CMK (cell line): ENCODE measurements at places on chromosomes 12 and 14.

DNA sequence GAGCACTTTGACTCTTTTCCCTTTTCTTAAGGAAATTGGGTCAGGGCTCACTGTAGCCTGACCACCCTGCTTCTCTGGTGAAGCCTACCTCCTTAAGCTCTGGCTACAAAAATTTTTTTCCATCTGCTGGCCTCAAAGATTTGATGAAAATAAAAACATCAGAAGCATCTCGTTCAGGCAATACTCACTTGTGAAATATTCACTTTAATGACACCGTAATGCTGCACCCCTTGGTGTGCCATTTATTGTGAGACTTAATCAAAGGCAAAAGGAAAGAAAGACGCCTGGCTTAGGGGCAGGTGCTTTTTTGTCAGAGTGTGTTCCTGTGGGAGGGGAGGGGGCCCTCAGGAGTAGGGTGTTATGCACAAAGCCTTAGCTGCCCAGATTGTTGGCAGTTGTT is 155.0 kb upstream of the TMPO start:
- no peak for DNase-seq

GRCh38 chr14:104808456-104808855 is 7.6 kb downstream of the ZBTB42 start:
- no peak for DNase-seq

- no peak for DNase-seq
These were observed 25.4 kb downstream of the PRKCH start for GRCh38 chr14:61346793-61347192.

DNA sequence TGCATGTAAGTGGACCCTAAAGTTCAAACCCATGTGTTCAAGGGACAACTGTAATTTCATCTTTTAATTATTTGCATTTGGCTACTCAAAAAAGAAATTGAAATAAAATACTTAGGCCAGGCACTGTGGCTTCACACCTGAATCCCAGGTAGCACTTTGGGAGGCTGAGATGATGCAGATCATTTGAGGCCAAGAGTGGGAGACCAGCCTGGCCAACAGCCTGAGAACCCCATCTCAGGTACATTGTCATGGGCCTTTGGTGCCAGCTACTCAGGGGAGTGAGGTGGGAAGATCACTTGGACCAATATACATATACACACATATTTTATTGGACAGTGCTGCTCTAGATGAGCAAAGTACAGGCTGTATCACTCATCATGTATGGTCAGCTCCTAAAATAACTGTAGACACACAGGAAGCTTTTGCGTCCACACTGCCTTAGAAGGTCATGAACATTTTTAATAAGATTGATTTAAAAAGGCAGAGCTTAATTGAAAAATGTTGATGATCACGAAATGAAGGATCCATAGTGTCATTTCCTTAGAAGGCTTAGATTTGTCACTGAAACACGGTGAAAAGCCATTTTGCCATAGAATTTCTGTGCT is 2.5 kb upstream of the ZCCHC8 start:
- DNase-seq, result no peak

GRCh38 chr12:94831081-94831751 is 172.3 kb downstream of the NDUFA12 start:
- DNase-seq, result no peak

DNA sequence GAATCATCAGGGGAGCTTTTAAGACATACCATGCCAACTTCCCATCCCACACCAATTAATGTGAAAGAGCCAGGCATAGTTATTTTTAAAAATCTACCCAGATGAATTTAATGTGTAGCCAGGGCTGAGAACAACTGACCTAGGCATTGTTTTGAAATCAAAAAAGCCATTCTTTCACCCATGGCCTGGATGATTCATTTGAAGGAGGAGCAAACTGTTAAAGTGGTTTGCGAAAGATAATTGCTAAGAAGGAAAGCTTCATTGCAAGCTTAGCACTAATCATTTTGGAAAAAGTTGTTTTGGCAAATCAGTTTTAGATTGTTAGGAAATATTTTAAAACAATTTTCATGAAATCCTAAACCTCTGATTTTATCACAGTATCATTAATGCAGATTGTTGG is 2.1 kb upstream of the GTSF1 start:
- no peak for DNase-seq

GRCh38 chr14:21537090-21537424 is 10.9 kb upstream of the SALL2 start:
- DNase-seq, result no peak

GRCh38 chr14:61177279-61178225 is 103.6 kb downstream of the TMEM30B start:
- DNase-seq, result no peak

DNA sequence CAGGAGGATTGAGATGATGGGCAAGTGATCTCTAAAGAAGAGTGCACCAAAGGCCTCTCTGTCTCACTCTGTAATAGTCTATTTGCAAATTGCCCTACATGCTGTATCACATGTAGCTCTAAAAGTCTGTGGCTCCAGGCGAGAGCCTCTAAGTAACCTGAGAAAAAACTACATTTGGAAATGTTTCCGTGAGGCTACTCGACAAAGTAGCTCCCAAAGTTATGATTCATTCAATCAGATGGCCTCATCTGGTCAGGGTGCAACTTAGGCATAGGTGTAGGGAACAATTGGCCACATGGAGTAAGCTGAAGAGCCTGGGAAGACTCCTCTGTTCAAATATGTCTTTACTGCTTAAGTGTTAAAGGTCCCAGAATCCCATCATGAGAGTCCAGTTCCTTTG is 155.4 kb upstream of the PLEKHG7 start:
- DNase-seq, result no peak

GRCh38 chr12:124359671-124360581 is 65.0 kb downstream of the RFLNA start:
- DNase-seq, result no peak

GRCh38 chr12:78470354-78471195 is 394.0 kb upstream of the SYT1 start:
- DNase-seq, result no peak

DNA sequence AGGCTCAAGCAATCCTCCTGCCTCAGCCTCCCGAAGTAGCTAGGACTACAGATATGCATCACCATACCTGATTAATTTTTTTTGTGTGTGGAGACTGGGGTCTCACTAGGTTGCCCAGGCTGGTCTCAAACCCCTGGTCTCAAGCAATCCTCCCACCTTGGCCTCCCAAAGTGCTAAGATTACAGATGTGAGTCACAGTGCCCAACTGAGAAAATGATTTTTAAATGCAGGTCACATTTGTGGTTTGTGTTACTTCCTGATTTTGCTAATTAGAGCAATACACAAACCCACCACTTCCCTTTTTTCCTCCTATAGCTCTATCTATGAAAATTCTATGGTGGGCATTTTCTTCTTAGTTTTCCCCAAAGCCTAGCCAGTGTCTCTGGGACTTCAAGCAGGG is 45.5 kb upstream of the TMEM263 start:
- no peak for DNase-seq

- DNase-seq, result no peak
These were observed 651.3 kb downstream of the MED13L start for GRCh38 chr12:115626210-115626609.

- DNase-seq, result no peak
These were observed 94.3 kb downstream of the C12orf42 start for GRCh38 chr12:103401421-103401820.

DNA sequence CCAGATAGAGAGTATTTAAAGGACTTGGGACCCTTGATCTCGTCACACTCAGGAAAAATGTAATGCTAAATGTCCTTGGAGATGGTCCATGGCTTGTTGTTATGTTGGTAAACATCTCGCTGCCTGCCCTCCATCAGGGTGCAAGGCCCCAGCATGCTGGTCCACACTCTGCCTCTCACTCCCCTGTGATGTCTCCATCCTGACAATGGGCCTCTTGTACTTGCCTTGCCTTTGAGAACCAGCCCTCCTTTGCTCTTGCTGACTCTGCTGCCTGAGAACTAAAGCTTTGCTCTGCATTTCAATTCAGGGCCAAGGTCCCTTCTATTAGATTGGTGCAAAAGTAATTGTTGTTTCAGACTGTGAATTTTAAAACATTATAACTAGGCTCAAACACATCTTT is 131.0 kb upstream of the LMNTD1 start:
- no peak for DNase-seq

- no peak for DNase-seq
These were observed 8.6 kb downstream of the RIMBP2 start for GRCh38 chr12:130707571-130707891.

- DNase-seq, result no peak
These were observed 468.7 kb upstream of the FLRT2 start for GRCh38 chr14:85061256-85061655.

DNA sequence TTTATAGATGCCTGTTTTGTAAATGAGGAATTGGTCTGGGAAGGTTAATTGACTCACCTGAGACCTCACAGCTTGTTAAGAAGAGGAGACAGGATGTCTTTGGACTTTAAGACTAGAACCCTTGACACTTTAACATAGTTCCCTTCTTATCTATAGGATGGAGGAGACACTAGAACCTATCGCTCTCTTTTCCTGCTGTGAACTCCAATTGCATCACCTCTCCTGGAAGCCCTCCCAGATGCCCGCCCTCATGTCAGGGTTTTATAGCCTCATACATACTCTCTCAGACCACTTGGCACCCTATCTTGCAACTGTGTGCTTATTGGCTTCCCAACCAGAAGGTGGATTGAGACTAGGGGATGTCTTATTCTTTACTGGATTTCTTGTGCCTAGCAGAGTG is 2.5 kb upstream of the CTDSP2 start:
- no peak for DNase-seq

GRCh38 chr14:100065111-100065871 is at the start of gene EVL:
Gene EVL (plus strand): TSS chr14:100065422. CDS start chr14:100065501, 79 bp downstream.
- no peak for DNase-seq

DNA sequence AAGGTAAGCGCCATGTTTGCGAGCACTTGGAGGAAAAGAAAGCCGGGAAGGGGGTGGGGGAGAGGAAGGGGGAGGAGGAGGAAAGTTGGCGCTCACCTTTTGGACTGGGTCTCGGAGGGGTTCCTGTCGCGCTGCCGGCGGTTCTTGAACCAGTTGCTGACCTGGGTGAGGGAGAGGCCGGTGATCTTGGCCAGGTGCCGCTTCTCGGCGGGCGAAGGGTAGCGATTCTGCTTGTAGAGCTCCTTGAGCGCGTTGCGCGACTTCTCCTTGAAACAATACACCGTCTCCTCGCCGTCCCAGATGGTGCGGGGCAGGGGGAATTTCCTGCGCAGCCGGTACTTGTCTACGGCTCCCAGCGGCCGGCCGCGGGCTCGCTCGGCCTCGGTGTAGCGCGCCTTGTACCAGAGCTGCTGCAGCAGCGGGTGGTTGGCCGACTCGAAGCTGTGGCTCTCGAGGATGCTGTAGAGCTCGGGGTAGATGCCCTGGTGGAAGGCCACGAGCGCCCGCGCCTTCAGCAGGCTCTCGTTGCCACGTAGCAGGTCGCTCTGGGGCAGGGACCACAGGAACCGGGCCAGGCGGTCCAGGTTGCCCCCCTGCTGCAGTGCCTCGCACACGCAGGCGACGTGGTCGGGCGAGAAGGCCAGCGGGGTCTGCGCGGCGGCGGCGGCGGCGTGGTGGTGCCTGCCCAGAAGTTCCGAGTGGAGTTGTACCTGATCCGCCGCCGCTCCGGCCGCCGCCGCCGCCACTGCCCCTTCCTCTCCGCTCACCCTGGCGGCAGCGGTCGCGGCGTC is 840 bp downstream of the SIX4 start:
- no peak for DNase-seq

DNA sequence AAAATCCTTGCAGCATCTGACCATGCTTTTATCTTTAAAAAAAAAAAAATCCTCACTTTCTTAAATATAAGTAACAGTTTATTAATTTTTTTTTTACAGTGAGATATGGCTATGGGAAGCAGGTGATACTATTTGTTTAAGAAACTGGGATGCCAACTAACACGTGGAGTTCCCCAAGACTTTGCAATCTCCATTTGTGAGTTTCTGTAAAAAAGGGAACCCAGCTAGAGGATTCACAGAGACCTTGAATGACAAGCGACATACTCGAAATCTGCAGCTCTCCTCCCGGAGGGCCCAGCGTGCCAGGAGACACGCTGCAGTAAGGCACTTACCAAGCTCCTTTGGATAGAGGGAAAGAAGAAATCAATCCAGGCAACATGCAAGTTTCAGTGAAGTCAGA is 30.1 kb downstream of the SLC15A4 start:
- no peak for DNase-seq

GRCh38 chr12:112419297-112420133 is 768 bp downstream of the PTPN11 start:
- DNase-seq, result no peak

DNA sequence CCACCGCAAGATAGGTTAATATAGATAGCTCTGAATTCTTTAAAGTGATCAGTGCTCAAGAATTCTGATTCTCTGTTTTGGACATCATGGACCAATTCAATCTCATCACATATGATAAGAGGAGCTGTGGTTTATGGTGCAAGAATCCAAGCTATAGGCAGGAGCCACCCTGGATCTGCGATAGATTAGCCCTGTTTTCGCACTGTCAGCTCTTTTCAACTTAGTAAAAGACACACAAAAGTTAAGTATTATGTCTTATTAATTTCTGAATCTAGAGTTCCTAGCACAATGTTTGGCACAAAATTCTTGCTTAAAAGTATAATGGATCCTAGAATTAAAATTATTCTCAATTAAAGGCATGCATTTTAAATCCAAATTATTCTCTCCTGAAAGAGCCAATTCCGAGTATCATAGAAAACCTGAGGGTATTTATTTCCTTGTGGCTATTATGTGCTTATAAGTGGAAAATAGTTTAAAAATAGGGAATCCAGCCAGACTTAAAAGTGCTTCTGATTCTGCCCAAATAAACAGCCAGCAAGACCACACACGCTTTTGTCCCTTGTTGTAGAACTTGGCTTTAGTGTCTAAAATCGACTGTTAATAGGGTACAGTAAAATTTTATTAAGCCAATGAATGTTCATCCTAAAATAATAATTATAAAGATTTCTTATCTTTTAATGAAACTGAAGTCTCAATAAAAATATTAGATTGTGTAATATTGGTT is 184.9 kb upstream of the FLRT2 start:
- DNase-seq, result no peak

DNA sequence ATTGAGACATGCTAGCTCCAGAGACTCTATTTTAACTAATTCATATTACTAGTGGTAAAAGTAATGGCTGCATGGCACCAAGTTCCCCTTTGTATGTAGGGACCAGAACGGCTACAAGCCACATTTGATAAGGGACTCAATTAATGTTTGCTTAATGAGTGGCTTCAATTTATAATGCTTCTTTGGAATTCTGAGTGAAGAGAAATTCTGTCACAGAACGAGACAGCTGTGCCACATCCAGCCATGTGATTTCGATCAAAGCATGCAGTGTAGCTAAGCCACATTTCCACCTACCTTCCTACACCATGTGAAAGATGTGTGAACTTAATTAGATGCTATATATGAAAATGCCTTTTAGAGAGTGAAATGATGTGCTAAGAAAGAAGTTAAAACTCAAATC is 217.4 kb downstream of the ACSS3 start:
- no peak for DNase-seq

GRCh38 chr12:131362291-131363211 is 348.3 kb upstream of the SFSWAP start:
- DNase-seq, result no peak

DNA sequence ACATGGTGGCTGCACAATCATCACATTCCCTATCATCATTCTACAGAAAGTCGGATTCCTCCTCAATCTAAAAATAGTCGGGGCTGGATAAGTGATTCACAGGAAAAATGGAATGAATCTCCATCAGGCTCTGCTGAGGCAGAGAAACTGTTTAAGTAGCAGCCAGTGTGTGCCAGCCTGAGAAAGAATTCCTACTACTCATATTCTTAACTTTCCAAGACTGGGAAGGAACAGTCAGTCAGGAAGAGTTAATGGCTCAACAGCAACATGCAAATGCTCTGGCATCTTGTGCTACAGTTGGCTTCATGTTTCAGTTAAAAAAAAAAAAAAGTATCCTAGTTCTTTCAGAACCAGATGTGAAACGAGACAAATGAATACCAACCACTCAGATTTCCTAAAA is 187.0 kb downstream of the GRIP1 start:
- no peak for DNase-seq

GRCh38 chr14:74242780-74243042 is 3.5 kb downstream of the VSX2 start:
- no peak for DNase-seq
